ENCODE measurements at places on chromosomes 6 and 20. TPM values are rescaled to one million over a fixed set of nuclear protein-coding genes. Genes with fewer than 3 reads are reported as not detected.

- H3K27ac ChIP-seq, result no peak overlapping the region
- H3K36me3 ChIP-seq, result peaks cover 26% of the 10 kb centered on the region
- no peak for DNase-seq
- H3K27me3 ChIP-seq, result no peaks in the 10 kb centered on the region
- no peak overlapping the region for H3K4me3 ChIP-seq
- H3K4me1 ChIP-seq, result no peaks in the 10 kb centered on the region
Observed at GRCh38 chr20:63886921-63887320, 8.0 kb upstream of the DNAJC5 start.

ASXL1 gene
- 19.8 TPM for polyA plus RNA-seq

PRDM1 gene
- polyA plus RNA-seq, result 79.8 TPM

- H3K4me3 ChIP-seq, result no peak overlapping the region
- H3K27ac ChIP-seq, result no peak overlapping the region
- H3K4me1 ChIP-seq, result no peaks in the 10 kb centered on the region
- no peaks in the 10 kb centered on the region for H3K27me3 ChIP-seq
- no peaks in the 10 kb centered on the region for H3K36me3 ChIP-seq
Observed at GRCh38 chr6:165055231-165055630, 254.2 kb downstream of the C6orf118 start.

- peak overlapping the region; percentile 78 for H3K4me3 ChIP-seq
- no peaks in the 10 kb centered on the region for H3K27me3 ChIP-seq
- no peaks in the 10 kb centered on the region for H3K36me3 ChIP-seq
- H3K27ac ChIP-seq, result peak overlapping the region; percentile 93
- peaks cover 37% of the 10 kb centered on the region for H3K4me1 ChIP-seq
- DNase-seq, result no peak
Observed at GRCh38 chr6:27809067-27809938, 102.9 kb downstream of the OR2B2 start.

DNA sequence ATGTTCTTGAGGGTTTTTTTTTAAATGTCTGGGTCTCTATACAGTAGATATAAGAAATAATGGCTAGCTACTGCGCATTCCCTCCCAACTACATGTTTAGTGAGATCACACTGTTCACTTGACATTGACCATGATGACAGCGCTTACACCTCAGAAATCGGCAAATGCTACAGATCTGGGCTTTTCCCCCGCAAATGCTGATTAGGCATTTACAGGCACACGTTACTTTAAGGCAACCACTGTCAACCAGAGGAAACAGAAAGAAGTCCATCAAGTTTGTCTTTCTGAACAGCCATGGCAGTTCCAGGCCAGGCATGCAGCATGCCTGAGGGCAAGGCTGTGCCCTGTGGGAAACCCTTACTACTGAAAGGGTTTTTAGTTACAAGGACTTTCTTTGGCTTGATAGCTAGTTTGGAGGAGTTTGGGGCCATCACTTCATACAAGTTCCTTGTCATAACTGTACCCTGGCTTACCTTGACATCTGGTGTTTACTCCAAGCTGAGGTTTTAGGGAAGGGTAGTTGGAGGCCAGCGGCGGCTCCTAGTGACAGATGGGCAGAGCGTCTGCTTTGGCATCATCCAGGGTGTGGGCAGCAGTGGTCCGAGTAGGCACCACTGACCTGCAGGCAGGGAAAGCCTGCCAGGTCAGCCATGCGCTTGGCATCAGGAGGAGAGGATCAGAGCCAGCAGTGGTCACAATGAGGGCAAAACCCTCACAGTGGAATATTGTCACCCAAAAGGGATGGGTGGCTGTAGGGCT, 43.0 kb downstream of the CFAP61 start:
- H3K4me3 ChIP-seq, result no peak overlapping the region
- no peak for DNase-seq
- no peaks in the 10 kb centered on the region for H3K27me3 ChIP-seq
- no peaks in the 10 kb centered on the region for H3K36me3 ChIP-seq

HLA-E gene
- polyA plus RNA-seq, result 2,881 TPM

CST2 gene
- polyA plus RNA-seq, result not detected

GRCh38 chr6:32602383-32602782, 12.7 kb upstream of the HLA-DRB1 start:
- no peaks in the 10 kb centered on the region for H3K36me3 ChIP-seq
- H3K4me1 ChIP-seq, result peaks cover 9% of the 10 kb centered on the region
- H3K27me3 ChIP-seq, result no peaks in the 10 kb centered on the region
- DNase-seq, result no peak
- H3K4me3 ChIP-seq, result no peak overlapping the region
- no peak overlapping the region for H3K27ac ChIP-seq

OGFRL1 gene
- 4.1 TPM for polyA plus RNA-seq

DNA sequence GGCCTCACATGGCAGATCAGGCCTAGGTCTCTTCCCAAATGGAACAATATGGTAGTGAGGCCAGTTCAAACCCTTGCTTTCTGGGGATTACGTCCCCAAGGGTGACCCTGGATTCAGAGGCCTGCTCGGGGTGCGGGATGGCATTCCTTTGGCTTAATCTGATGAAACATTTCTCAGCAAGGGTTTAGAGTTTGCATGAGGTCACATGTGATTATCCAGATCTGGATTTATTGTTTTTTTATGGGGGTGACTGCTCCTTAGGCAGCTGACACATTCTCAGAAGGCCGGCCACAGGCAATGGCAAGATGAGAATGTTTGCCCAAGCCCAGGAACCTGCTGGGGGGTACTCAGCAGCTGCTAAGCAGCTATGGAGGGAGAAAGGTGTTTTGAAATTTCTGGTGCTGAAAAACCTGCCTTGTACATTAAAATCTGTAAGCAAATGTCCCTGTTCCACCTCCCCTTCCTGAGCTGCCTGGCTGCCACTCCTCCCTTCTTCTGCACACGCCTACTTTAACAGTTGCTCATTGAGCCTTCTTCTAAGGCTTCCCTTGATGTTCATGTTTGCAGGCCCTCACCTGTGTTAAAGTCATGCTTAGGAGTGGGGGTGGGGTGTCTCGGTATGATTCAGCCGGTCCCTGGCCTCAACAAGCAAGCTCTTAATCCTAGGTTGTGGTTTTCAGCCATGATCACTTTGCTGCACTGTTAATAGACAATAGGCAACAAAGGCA, 37.9 kb upstream of the FUCA2 start:
- H3K4me1 ChIP-seq, result peaks cover 53% of the 10 kb centered on the region
- H3K36me3 ChIP-seq, result no peaks in the 10 kb centered on the region
- no peaks in the 10 kb centered on the region for H3K27me3 ChIP-seq
- H3K4me3 ChIP-seq, result no peak overlapping the region

DNA sequence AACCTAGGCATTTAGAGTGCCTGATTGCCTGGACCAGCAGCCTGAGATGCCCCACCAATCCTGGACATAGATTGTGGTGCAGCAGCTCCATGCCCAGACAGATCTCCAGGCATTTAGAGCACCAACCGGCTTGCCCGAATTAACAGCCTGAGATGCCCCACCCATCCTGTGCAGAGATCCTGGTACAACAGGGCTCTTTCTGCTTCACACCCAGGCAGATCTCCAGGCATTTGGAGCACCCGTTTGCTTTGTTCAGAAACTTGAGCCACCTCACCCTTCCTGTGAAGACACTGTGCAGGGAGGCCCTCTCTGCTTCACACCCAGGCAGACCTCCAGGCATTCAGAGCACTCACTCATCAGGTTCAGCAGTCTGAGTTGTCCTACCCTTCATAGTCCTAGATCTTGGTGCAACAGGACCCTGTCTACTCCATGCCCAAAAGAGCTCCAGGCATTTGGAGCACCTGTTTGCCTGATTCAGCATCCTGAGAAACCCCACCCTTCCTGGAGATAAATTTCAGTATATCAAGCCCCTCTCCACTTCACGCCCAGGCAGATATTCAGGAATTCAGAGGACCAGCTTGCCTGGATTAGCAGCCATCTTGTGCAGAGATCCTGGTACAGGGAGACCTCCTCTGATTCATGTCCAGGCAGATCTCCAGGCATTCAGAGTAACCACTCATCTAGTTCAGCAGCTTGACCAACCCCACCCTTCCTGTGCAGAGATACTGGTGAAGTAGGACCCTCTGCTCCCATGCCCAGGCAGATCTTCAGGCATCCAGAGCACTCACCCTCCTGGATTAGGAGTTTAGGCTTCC, 189.2 kb upstream of the FERMT1 start:
- no peaks in the 10 kb centered on the region for H3K27me3 ChIP-seq
- no peak for DNase-seq
- H3K4me1 ChIP-seq, result no peaks in the 10 kb centered on the region

- H3K4me1 ChIP-seq, result no peaks in the 10 kb centered on the region
- DNase-seq, result no peak
- H3K4me3 ChIP-seq, result no peak overlapping the region
Observed at GRCh38 chr6:169852504-169853195, 101.2 kb downstream of the ERMARD start.

KHDC3L gene
- polyA plus RNA-seq, result not detected

EDN3 gene
- polyA plus RNA-seq, result not detected

- H3K4me3 ChIP-seq, result no peak overlapping the region
- H3K36me3 ChIP-seq, result no peaks in the 10 kb centered on the region
- H3K27ac ChIP-seq, result no peak overlapping the region
- DNase-seq, result no peak
Observed at GRCh38 chr20:15451241-15451640, 1113.8 kb upstream of the FLRT3 start.

- H3K4me3 ChIP-seq, result no peak overlapping the region
- DNase-seq, result no peak
- no peaks in the 10 kb centered on the region for H3K27me3 ChIP-seq
- no peaks in the 10 kb centered on the region for H3K36me3 ChIP-seq
- H3K4me1 ChIP-seq, result peaks cover 8% of the 10 kb centered on the region
Observed at GRCh38 chr20:58623579-58624473, 27.3 kb upstream of the STX16 start.

DNA sequence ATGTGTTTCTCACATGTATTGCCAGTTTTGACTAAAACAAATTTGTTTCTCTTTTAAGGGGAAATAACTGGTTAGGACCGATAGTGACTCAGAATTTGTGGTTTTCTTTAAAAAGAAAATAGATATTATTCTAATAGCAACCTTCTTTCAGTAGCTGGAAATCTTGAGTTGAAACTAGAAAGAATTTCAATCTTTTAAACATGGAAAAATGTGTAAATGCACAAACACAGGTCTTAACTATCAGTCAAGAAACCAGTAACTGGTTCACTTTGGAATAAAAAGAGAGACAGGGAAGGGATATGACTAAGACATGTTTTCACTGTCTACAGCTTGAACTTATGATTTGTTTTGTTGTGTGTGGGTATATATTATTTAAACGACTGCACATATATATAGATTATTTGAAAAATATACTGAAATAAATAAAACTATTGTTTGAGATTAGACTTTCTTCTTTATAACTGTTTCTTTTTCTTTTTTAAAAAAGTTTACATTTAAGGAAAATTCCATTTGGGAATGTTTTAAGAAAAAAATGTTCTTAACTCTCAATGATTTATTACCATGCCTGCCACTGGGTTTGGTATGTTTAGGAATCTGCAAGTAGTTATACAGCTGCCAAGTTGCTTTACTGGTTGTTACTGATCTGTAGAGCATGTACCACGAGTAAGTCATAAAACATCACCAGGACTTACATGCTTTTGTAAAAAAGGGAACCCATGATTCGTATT, 753.3 kb upstream of the MARCKS start:
- H3K27ac ChIP-seq, result no peak overlapping the region
- no peaks in the 10 kb centered on the region for H3K4me1 ChIP-seq
- H3K27me3 ChIP-seq, result no peaks in the 10 kb centered on the region
- H3K36me3 ChIP-seq, result no peaks in the 10 kb centered on the region

DNA sequence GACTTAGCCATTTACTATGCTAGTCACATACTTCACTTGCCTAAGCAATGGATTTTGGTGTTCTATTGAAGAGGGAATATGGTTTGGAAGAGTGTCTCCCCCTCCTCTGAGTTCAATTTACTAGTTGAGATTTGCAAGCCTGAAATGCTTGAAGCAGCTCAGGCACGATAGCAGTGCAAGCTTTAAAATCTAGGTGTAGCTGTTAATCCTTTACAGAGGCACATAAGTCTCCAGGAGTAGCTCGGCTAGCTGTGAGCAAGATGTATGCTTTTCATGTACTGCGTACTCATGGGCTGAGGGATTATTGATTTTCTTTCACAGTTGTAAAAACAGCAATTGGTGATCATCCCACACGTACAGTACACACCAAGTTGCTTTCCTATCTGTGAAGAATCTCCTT, 726 bp downstream of the FLRT3 start:
- H3K27ac ChIP-seq, result no peak overlapping the region
- H3K36me3 ChIP-seq, result no peaks in the 10 kb centered on the region
- H3K4me1 ChIP-seq, result no peaks in the 10 kb centered on the region

ADAM33 gene
- polyA plus RNA-seq, result not detected

DNA sequence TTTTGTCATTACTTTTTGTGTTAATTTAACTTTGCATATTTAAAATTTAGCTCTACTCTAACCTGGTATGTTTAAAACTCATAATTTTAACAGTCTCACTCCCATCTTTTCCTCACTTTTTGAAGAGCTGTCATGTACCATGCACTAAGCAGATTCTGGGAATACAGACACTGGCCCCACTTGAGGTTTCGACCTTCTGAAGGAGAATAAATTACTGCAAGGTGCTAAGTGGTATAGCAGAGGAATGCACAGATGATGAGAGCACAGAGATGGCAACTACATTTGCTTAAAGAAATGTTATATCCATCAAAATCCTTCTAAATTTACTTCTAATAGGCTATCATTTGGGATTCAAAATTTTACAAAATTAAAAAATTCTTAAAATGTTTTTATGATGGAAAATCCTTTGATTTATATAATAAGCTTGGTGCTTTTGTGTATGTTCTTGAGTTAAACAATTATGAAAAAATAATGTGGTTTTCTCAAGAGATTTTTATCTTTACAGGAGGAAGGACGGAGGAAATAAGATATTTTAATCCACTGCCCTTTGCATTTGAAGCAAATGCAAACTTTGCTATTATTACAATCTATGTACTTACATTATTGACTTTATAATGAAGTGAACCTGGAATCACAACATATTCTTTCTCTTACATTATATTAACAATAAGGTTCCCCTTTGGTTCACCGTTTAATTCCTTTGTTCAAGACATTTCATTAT, 79.3 kb downstream of the AHI1 start:
- H3K4me3 ChIP-seq, result no peak overlapping the region
- no peaks in the 10 kb centered on the region for H3K36me3 ChIP-seq
- no peak for DNase-seq
- no peak overlapping the region for H3K27ac ChIP-seq
- no peaks in the 10 kb centered on the region for H3K27me3 ChIP-seq
- H3K4me1 ChIP-seq, result no peaks in the 10 kb centered on the region
